ENCODE measurements at places on chromosomes 6 and 20. TPM values are rescaled to one million over a fixed set of nuclear protein-coding genes. Genes with fewer than 3 reads are reported as not detected.

DNA sequence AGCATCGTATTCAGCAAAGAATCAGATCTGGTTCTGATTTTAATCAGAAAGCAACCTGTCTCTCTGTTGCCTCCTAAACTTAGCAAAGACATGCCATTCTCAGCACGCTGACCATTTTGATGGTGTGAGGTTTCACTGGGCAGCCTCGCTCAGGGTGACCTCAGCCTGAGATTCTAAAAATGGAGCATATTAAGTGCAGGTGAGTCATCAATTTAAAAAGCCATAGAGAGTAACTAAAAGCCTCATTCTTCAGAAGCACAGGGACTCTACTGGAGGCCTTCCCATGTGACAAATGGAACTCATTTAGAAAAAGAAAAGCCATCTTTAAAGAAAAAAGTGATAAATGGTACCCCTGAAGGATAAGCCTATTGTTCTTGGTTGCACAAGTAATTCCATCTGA, 91.3 kb downstream of the FILIP1 start:
- DNase-seq, result peak; percentile 34
- no peak overlapping the region for H3K4me3 ChIP-seq
- no peak overlapping the region for H3K27ac ChIP-seq
- H3K36me3 ChIP-seq, result no peaks in the 10 kb centered on the region
- no peaks in the 10 kb centered on the region for H3K4me1 ChIP-seq

DNA sequence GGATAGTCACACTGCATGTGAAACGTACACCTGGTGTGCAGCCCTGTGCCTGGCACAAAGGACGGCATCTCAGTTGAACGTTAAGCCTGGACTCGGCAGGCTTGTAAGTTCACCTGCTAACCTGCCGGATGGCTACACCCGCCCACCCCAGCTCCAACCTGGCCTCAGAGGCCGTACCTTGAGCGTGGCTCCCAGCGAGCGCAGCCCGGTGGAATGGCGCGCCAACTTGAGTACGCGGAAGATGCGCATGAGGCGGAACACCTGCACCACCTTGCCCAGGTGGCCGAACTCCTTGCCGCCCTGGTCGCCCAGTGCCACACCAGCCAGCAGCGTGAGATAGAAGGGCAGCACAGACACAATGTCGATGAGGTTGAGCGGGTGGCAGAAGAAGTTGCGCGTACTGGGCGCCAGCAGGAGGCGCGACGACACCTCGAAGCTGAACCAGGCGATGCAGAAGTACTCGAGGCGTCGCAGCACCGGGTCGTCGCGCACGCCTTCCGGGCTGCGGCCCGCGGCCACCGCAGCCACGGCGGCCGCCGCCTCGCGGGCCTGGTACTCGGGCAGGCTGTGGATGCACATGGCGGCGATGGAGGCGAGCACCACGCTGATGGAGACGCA, 3.3 kb downstream of the KCNS1 start:
- no peak overlapping the region for H3K4me3 ChIP-seq
- peaks cover 38% of the 10 kb centered on the region for H3K27me3 ChIP-seq
- H3K36me3 ChIP-seq, result peaks cover 3% of the 10 kb centered on the region
- peaks cover 29% of the 10 kb centered on the region for H3K4me1 ChIP-seq

Gene KCNK17
- 0.66 TPM for total RNA-seq

GRCh38 chr6:108268845-108269244, 8.0 kb upstream of the SNX3 start:
- no peaks in the 10 kb centered on the region for H3K36me3 ChIP-seq
- no peaks in the 10 kb centered on the region for H3K4me1 ChIP-seq
- no peak overlapping the region for H3K27ac ChIP-seq
- no peak for DNase-seq

Gene GJA1
- 568 TPM for total RNA-seq

DNA sequence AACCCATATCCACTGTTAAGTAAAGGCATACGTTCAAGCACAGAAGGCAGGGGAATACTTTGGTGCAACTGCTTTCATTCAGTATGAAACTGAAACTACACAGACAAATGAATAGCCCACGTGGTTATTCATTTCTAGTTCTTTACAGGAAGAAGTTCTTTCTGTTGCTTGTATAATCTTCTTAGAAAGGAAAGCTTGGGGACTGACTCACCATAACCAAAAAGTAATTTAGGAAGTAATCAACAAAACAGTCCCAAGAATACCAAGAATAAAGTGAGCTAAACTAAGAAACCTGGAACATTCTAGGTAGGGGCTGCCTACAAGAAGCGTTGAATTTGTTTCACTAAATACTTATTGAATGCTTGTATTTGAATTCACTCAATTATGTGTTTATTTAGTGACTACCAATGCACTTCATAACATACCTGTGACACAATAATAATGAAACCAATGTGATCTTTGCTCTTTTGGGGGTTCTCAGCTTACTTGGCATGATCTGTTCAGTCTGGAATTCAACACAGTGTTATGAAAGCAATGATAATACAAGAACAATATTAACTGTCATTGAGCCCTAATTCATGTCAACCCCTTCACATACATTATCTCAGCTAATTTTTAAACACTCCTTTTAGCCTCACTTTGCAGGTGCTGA, 25.1 kb upstream of the KIAA0408 start:
- DNase-seq, result no peak
- H3K4me1 ChIP-seq, result no peaks in the 10 kb centered on the region
- no peaks in the 10 kb centered on the region for H3K27me3 ChIP-seq
- H3K4me3 ChIP-seq, result no peak overlapping the region
- no peak overlapping the region for H3K27ac ChIP-seq

Gene RSPH9
- 1.6 TPM for total RNA-seq

GRCh38 chr6:166942393-166943168, 13.8 kb downstream of the RNASET2 start:
- peak; percentile 16 for DNase-seq
- peaks cover 7% of the 10 kb centered on the region for H3K4me1 ChIP-seq
- H3K27me3 ChIP-seq, result no peaks in the 10 kb centered on the region
- H3K36me3 ChIP-seq, result peaks cover 32% of the 10 kb centered on the region
- no peak overlapping the region for H3K27ac ChIP-seq

DNA sequence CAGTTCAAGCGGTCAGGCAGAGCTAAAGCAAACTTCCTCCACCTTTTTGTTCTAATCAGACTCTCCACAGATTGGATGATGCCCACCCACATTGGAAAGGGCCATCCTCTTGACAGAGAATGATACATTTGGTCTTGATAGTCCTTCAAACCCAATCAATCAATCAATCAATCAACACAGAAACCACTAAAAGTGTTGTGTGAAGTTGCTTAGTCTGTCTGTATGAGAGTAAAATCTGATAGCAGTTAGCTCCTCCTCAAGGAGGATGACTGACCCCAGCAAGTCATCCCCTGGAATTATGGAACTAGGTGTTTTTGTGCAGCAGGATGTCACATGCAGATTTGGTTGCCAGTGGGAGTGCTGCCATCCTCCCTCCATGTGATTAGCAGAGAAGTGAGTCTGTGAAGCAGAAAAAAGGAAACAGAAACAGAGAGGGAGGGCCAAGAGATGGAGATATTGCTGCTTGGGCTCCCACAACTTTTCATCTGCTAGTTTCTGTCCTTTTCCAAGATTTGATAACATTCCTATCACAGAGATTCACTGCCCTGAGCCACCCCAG, 32.0 kb upstream of the SSTR4 start:
- no peak overlapping the region for H3K27ac ChIP-seq
- no peaks in the 10 kb centered on the region for H3K36me3 ChIP-seq
- no peak for DNase-seq
- no peaks in the 10 kb centered on the region for H3K4me1 ChIP-seq
- H3K4me3 ChIP-seq, result no peak overlapping the region

Gene FGD2
- total RNA-seq, result 5.5 TPM

DNA sequence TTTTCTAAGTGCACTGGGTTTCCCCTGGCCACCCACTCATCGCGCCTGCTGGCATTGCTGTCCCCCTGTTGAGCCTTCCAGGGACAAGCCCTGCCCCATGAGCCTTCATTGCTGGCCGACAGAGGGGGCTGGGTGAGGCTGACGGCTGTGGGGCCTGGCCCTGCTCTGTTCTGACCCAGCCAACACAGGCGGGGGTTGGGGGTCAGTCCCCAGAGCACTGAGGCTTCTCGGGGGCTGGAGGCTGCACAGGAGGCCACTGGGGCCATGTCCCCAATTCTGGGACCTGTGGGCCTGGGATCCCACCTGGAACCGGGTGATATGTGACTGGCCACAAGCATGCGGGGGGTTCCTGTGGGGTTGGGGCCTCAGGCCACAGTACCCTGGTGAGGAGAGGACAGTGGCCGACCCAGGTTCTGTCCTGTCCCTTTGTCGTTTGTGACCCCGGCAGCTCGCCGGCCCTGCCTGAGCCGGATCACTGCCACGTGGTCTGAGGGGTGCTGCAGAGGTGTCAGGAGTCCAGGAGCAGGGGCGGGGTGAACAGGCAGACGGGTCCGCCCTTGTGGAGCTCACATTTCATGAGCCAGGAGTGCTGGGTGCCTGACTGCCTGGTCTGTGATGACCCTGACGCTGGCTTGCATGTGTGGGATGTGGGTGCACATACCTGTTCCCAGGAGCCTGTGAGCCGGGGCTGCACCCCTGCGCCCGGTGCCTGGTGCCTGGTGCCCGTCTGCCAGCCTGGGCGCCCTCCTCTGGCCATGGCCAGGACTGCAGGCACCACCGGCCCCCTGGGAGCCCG, 2.1 kb upstream of the COL20A1 start:
- no peak for DNase-seq
- no peak overlapping the region for H3K4me3 ChIP-seq
- H3K36me3 ChIP-seq, result peaks cover 66% of the 10 kb centered on the region
- peaks cover 8% of the 10 kb centered on the region for H3K27me3 ChIP-seq
- H3K4me1 ChIP-seq, result peaks cover 51% of the 10 kb centered on the region

Gene GABBR1
- total RNA-seq, result 97.9 TPM

DNA sequence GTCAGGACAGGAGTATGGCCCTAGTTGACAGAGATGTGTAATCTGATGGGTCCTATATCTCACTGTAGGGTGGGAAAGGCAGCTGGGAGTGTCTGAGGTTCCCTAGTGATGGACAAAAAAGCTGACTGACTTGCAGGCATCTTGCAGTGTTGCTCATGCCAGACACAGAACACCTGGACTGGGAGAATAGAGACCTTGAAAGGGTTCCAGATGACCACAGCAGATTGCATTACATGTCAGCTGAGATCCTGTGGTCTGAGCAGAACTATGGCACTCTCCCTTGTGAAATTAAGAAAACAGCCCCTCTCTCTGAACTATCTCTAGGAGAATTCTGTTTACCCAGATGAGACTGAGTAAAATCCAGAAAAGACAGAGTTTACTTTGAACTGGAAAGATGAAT, 212.6 kb upstream of the MAN1A1 start:
- DNase-seq, result no peak
- H3K27me3 ChIP-seq, result no peaks in the 10 kb centered on the region
- no peaks in the 10 kb centered on the region for H3K4me1 ChIP-seq
- H3K36me3 ChIP-seq, result no peaks in the 10 kb centered on the region
- no peak overlapping the region for H3K27ac ChIP-seq

GRCh38 chr6:85996034-85996375, 353.3 kb upstream of the SYNCRIP start:
- no peak overlapping the region for H3K27ac ChIP-seq
- no peak overlapping the region for H3K4me3 ChIP-seq
- H3K4me1 ChIP-seq, result no peaks in the 10 kb centered on the region
- DNase-seq, result no peak
- no peaks in the 10 kb centered on the region for H3K27me3 ChIP-seq

- no peak overlapping the region for H3K27ac ChIP-seq
- no peak for DNase-seq
- H3K4me3 ChIP-seq, result no peak overlapping the region
- no peaks in the 10 kb centered on the region for H3K27me3 ChIP-seq
- H3K36me3 ChIP-seq, result peaks cover 6% of the 10 kb centered on the region
Observed at GRCh38 chr6:28311139-28311823, 24.7 kb downstream of the ZSCAN31 start.

- no peaks in the 10 kb centered on the region for H3K27me3 ChIP-seq
- no peaks in the 10 kb centered on the region for H3K36me3 ChIP-seq
- DNase-seq, result no peak
Observed at GRCh38 chr6:134065706-134066105, 13.3 kb upstream of the SLC2A12 start.

Gene TBX18
- 32.8 TPM for total RNA-seq

Gene AAR2
- total RNA-seq, result 27.4 TPM
